Activated CD4-positive, alpha-beta T cell treated with anti-CD3 and anti-CD28 coated beads, Interleukin-2, Interleukin-4, amounts not matched to agents 100 ng/mL and 50 ng/mL, durations not matched to agents 16 hours and 8 hours (primary cell): ENCODE measurements at places on chromosomes 7 and 10.

GRCh38 chr7:4613846-4614548 is 68.1 kb upstream of the FOXK1 start:
- no peak for DNase-seq

DNA sequence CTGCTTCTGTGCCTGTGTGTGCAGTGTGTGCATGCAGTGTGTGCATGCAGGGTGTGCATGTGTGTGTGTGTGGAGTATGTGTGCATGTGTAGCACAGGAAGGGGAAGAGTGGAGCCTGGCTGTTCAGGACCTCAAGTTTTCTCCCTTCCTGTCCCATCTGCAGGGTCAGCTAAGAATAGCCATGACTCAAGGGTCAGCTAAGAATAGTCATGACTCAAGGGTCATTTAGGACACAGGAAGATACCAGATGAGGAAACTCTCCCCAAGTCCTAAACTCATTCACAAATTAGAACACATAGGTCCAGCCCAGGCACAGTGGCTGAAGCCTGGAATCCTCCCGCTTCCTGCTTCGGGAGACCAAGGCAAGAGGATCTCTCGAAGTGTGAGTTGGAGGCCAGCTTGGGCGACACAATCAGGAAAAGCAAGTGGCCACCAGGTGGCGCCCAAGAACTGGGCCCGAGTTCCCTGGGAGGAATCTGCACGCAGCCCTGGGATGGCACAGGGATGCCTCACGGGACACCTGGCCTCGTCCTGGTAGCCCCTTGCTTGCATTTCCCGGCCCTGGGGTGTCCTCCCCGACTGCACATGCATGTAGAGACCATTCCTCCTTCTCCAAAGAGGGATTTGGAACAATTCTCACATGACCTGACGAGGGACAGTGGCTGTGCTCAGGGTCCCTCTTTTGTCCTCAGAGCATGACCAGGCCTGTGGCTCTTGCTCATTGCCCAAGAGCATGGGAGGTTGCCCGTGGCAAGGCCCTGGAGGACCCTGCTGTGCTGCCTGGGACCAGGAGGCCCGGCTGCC is 21.4 kb upstream of the VOPP1 start:
- DNase-seq: peak; percentile 66

DNA sequence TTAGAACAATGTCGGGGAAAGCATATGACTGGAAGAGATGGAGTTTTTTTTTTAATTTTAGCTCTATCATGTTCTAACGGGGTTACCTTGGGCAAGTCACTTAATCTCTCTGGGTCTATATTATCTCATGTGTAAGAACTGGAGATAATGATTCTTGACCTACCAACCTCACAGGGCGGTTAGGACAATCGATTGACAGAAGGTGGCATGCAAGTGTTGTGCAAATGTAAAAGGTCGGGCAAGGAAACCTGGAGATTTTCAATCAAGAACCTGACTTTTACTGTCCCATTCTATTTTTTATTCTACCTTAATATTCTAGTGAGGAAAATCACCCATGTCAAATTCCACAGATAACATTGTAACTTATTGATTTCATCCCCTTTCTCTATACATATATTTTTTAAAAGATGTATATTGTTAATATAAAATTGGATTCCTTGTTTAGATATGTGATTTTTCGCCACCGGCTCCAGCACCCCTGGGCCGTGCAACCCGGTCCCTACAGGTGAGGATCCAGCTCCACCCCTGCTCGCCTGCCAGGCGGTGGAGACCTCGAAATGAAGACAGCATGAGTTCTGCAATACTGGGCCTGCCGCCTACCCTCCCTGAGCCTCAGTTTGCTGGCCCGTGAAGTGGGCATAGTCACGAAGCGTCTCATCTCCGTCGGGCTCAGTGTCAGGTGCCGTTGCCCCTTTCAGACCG is 497.6 kb upstream of the PHF14 start:
- no peak for DNase-seq

DNA sequence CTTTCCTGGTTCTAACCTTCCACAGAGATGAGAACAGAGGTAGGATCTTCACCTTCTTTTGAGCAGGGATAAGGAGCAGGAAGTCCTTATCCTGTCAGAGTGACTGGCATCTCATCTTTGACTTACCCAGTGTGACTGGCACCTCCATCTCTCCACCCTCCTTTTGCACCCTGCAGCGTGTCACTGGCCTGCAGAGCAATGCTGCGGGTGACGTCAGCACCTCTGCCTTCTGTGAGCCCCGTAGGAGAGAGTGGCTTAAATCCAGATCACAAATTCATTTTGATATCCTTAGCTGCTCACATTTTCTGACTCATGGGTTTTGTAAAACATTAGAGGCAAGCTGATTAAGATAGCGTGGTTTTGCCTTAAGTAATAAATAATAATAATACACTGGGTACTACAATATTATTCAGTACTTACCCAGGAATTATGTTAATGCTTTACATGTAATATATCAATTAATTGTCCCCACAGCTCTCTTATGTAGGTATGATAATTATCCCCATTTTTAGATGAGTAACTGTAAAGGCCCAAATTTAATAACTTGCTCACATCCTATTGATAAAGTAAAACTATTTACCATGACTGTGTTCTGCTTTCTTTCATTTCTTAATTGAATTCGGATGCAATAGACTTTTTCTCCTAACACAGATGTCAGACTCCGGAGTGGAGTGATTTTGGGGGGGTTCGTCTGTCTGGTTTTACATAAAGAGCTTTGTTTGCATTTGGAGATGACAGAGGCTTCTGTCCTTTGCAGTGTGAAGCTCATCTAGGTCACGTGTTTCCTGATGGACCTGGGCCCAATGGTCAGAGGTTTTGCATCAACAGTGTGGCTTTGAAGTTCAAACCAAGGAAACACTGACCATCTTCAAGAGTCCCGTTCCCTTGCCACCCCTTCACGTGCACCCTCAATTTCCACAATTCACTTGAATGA is 24.9 kb downstream of the MSRB2 start:
- no peak for DNase-seq

- DNase-seq: peak; percentile 35
These were observed 1.1 kb upstream of the HBP1 start for GRCh38 chr7:107167483-107168232.

GRCh38 chr10:51878695-51879094 is 179.3 kb upstream of the CSTF2T start:
- DNase-seq: no peak

DNA sequence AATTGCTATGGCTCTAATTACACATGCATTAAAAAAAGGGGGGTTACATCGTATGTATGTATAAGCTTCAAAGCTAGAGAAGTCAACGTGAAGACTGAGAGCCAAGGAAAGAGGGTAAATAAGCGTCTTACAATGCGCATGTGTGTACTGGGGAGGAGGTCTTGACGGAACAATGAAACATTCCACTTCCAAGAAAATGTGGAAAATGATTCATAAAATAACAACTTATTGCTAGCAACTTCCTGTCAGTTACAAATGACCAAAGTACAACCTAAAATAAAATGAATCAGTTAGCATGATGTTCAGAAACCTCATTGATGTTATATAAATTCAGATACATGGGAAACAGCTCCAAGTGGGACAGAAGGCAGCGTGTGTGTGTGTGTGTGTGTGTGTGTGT is 104.1 kb upstream of the RHEB start:
- DNase-seq: no peak

- DNase-seq: no peak
These were observed 189.1 kb downstream of the SKAP2 start for GRCh38 chr7:26675143-26675887.

- DNase-seq: no peak
These were observed 45.5 kb downstream of the LAMB1 start for GRCh38 chr7:107957436-107957835.

DNA sequence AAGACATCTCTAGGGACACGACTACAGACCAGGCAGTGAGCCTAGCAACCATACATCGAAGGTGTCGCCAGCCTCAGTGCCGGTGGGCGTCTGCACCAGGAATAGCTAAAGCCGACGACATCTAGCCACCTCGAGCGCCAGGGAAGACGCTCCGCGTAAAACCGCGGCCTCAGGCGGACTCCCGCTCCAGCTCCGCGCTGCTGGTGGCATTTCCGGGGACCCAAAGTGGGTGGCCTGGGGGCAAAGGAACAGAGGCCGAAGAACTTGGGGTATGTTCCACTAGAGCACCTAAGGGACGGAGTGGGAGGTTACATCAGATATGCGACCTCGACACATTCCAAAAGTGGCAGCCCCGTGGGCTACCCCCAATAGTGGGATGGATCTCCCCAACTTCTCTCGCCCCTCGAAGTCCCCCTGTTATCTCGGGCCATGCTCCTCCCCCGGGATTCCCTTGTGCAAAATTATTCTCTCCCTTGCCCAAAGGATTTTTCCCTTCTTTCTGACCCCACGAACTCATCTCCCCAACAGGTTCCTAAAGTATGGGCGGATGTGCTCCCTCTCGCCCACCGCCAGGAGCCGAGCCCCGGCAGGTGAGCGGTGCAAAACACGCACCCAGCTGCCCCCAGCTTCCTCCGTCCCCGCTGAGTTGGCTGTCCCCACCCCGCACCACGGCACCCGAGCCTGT is 1.2 kb downstream of the KCNMA1 start:
- DNase-seq: no peak

DNA sequence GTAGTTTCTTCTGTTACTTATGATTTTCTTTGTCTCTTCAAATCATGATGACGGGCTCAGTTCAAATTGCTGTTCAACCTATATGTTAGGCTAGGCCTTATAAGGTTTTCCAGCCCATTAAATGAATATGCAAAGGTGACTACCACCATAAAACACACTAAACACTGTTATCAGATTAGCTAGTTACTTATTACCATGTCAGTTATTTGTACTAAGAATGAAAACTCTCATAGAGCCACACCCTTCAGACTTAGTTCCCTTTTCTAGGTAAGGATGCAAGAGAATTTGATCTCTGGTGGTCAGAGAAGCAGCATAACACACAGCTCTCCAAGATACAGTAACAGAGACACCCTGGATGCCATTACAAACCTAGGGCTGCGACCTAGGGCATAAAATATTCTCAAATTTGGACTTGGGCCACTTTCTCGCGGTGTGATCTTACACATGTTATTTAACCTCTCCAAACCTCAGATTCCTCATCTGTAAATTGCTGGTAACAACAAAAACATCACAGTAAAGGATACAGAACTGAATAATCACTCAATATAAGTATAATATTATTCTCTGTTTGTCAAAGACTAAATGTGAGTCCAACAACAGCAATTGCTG is 35.6 kb downstream of the ANKMY2 start:
- no peak for DNase-seq

GRCh38 chr10:106044503-106044902 is 1120.0 kb downstream of the SORCS1 start:
- DNase-seq: no peak

- no peak for DNase-seq
These were observed 47.8 kb upstream of the KAT6B start for GRCh38 chr10:74778436-74779094.
